Stimulated activated CD8-positive, alpha-beta memory T cell treated with anti-CD3 and anti-CD28 coated beads, Interleukin-2, amount 100 ng/mL, for 1 hour (primary cell): ENCODE measurements at places on chromosomes 3 and 15.

DNA sequence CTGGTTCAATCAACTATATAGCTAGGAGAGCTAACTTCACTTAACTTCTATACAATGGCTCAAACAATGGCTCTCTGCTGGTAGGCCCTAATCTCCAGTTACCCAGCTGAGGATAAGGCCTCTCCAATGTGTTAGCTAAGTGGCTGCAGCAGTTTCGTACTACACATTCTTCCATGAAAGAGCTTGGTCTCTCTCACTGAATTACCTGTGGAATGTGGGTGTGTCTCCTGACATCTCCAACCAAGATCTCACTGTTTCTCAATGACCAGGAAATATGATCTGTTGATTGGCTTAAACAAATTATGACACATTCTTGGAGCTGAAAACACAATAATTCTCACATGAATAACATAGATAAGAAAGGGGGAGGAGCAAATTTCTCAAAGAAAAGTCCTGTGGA lies 169.8 kb upstream of the ROBO1 start:
- no peak for DNase-seq

DNA sequence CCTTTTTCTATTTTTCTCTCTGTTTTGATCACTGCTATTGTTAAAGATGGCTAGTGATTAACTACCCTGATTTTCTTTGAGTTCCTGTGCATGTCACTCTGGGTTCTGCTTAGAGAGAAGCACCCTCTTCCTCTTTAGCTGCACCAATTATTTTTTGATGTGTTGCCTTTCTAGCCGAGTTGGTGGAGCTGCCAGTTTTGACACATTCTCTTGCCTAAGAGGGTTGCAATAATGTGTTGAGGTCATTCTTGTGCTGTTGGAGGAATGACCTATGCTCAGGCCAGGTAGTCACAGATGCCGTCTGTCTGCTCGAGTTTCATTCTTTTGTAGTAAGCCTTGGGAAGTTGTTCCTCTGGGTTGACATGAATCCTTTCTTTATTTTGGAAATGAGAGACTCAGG lies 84.6 kb upstream of the DPH6 start:
- no peak for DNase-seq

DNA sequence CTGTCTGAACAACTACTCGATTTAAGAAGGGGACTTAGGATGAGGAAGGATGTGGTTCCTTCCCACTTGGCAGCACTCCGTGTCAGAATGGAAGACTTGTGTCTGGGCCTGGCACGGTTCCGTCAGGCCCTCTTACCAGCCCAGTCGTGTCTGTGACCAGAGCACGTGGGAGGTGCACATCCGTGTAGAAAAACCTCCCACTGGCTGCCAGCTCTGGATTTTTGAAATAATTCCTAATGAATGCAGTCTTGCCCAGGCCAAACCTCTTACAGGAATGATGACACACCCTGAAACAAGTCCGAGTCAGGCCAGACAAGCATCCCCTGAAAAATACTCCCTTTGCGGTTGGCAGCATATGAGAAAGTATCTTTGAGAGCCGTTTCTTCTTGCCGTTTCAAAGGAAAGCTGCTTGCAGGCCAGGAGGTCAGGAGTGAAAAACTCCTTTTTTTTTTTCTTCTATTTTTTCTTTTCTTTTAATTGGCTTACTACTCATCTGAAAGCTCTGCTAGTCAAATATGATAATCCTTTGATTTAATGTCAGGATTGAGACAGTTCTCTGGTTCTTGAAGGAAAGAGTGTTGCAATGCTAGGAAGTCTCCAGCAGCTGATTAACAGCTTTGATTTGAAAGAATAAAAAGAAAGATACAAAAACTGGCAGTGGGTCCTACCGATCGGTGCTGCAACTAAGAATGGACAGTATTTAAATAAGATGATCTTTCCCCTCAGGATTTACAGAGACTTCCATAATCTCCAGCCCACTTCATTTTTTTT lies 19.8 kb downstream of the IL1RAP start:
- no peak for DNase-seq

DNA sequence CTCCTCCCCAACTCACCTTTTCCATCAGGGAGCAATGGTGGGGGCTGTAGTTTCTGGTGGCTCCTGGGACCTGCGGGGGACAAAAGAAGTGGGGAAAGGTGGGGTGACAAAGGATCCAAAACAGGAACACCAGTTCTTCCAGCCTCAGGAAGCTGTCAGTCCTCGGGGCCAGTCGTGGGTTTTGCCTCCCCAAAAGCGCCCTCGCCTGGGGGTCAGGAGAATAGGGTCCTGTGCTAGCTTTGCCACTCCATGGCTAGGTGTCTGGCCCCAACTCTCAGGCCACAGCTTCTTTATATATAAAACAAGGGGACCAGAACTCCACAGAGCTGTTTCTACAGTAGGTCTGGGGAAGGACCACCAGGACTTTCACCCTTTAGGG lies 4.0 kb downstream of the CCDC9B start:
- DNase-seq: no peak

GRCh38 chr3:179717219-179717618 lies 64.4 kb downstream of the USP13 start:
- no peak for DNase-seq

DNA sequence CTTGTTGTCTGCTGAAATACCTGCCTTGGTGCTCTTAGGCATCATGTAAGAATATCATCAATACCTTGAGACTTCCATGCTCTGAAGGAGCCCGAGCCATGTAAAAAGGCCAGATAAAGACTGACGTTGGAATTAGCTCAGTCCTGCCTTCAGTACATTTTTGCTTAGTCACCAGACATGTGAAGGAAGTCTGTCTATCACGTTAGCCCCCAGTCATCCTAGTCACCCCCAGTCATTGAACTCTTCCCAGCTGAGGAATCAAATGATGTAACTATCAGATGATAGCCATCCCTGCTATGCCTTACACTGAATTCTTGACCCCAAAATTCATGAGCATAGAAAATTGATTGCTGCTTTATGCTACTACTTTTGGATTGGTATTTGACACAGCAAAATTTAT lies 351.2 kb upstream of the SGO1 start:
- DNase-seq: no peak

GRCh38 chr3:126438746-126439145 lies 36.9 kb downstream of the ZXDC start:
- DNase-seq: no peak
